GM04504 (cell line): ENCODE measurements at places on chromosomes 11 and 22.
A peak's percentile ranks its signal among the peaks of the same experiment; 100 is the strongest.

DNA sequence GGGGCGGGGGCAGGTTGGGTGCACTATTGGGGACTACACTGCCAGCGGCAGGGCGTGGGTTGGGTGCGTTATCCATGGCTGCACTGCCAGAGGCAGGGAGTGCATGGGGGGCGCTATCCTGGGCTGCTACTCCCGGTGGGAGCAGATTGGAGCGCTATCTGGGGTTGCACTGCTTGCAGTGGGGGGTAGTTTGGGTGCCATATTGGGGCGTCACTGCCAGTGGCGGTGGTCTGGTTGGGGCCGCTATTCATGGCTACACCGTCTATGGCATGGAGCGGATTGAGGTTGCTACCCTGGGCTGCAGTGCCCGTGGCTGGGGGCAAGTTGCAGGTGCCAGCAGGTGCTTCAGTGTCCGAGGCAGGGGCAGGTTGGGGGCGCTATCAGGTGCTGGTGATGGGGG, 36.2 kb downstream of the C22orf42 start:
- no peak for DNase-seq

DNA sequence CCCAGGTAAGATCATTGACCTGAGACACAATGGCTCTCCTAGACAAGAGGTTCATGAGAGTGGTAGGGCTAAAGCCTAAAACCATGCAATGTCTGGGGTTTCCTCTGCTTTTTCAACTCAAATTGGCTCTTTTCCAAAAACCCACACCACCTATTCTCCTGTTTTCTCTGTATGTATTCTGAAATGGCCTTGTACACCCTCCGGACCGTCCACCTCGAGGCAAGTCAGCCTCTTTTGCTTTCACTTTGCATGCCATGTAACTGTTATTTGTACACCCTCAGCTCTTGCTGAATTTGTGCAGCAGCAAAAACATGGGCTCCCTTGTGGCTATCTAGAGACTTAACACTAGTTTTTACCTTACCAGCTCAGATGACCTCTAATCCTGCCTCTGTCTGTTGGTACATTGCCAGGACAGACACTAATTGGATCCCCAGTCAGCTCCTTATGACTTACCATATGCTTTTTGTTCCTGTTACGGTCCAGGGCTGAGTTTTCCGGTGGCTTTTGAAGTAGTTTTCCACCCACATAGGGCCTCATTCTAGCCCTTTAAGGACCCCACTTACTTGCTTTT, 288.0 kb downstream of the SBF2 start:
- no peak for DNase-seq

- no peak for DNase-seq
These were observed 11.3 kb upstream of the NFAM1 start for GRCh38 chr22:42443240-42444076.

- DNase-seq = no peak
These were observed 20.4 kb downstream of the FXYD6 start for GRCh38 chr11:117855912-117856651.

DNA sequence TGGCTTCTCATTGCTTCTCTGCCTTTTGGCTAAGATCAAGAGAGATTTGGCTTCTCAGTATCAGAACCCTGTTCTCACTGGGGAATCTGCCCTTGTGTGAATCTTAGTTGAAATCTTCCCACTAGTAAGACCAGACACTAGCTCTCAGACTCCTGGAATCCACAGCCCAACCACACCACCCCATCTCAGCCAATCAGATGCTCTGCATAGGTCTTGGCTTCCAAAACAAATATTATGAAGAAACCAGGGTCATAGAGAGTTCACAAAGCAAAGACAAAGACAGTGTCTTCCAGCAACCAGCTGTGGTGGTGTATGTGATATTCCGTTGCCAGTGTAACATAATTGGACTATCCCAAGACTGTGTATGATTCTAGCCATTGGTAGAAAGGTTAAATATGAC, 5.4 kb downstream of the OR8B12 start:
- no peak for DNase-seq

GRCh38 chr11:15525582-15525981, 410.9 kb downstream of the INSC start:
- DNase-seq = no peak

- no peak for DNase-seq
These were observed 235.4 kb upstream of the CCDC179 start for GRCh38 chr11:23095650-23096189.

DNA sequence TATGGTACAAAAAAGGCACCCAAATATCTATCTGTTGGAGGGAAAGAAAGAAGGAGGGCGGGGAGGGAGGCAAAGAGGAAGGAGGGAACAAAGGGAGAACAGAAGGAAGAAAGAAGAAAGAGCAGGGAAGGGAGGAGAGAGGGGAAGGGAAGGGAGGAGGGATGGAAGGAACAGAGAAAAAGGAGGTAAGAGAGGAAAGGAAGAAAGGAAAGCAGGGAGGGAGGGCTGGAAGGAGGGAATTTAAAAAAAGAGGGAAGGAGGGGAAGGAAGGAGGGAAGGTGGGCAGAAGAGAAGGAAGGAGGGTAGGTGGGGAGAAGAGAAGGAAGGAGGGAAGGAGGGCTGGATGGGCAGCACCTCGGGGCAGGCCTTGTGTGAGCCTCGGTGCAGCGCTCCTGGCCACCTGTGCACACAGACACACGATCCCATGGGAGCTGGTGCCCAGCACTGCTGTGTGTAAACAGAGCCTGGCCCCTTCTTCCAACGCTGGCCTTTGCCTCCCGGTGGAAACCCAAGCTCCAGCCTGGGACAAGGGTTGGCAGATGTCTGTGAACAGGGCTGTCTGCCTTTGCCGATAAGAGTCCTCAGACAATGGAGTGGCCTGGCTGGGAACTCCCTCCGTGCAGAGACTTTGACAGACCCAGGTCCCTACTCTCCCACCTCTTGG, 23.2 kb downstream of the SMIM38 start:
- no peak for DNase-seq

DNA sequence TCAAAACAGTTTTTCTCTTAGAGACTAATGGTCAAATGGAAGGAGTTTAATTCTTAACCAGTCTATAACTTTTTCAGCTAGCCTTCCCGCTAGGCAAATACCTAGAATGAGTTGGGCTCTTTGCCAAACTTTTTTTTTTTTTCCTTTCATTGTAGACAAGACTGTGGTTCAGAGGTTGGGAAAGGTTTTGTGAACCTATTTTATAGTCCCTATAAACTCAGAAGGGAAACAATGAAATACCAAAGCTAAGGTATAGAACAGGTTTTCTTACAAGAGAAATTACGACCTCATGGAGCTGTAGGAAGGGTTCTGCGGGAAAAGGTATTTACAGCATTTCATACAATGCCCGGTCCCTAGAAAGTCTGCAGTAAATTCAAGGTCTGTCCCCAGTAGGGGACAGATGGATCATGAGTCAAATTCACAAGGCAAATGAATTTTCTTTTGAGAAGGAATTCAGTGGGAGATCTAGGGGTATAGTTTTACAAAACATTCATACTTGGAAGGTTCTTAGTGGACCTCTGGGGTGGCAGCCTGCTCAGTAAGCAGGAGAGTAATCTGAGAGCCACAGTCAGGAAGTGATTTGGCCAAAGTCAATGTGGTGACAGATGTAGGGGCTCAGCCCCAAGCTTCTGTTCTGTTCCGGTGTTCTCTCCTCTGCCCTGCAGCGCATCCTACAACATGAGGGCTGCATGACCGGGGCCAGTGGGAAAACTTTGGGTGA, 146.8 kb downstream of the DBX1 start:
- DNase-seq = no peak

- DNase-seq = no peak
These were observed 27.8 kb downstream of the MORC2 start for GRCh38 chr22:30940685-30941362.

GRCh38 chr11:107856981-107857517, 1.5 kb downstream of the SLC35F2 start:
- DNase-seq = no peak

GRCh38 chr11:112962579-112963367, 1.6 kb downstream of the NCAM1 start:
- no peak for DNase-seq

- peak; percentile 27 for DNase-seq
These were observed 97.6 kb downstream of the FAT3 start for GRCh38 chr11:92322225-92322624.

- DNase-seq = peak; percentile 69
These were observed 69.7 kb upstream of the EP300 start for GRCh38 chr22:41022470-41023298.

DNA sequence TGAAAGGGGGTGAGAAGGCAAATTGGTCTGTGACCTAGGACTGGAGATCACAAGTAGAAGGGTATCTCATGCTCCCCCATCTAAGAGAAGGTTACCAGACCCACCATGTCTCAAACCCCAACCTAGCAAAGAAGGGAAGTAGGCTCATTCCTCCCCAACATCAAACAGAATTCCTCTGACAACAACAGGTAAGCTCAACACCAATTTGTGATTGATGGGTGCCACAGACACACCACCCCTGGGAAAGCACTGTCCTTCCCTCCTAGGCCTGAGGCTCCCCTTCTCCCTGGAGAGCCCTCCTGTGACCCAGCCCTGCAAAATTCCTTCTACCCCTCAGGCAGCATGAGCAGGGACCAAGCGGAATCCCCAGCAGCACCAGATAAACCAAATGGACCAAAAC, 154.3 kb downstream of the BUD13 start:
- DNase-seq = no peak

- DNase-seq = no peak
These were observed 13.2 kb upstream of the OSBPL5 start for GRCh38 chr11:3178349-3178748.

- peak; percentile 93 for DNase-seq
These were observed 62.7 kb downstream of the DBX1 start for GRCh38 chr11:20097319-20098221.

DNA sequence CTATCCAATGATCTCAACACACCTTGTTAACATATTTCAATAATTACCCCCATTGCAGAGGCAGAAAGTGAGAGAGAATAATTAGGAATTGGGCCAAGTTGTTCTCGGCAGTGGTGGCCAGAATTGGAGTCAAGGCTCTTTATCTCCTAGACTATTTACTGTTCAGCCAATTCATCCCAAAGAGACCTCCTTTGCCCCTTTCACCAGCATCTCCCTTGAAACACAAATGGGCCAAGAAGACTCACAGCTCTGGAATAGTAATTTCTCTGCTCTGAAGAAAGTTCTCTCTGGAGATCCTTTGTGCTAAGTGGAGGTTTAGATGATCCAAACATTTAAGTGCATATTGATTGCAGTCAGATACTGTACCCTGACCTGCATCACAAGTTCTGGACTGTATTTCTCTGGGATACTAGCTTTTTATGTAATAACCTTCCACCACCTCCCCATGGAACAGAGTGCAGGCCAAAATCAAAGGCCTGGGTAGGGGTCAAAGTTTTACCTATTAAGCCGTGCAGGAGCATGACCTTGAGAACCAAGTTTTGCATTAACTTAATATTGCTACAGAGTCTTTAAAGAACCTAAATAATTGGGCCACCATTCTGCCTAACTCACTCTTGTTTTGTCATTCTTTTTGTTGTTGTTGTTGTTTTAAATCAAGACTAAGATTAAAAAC, 19.6 kb upstream of the CADM1 start:
- no peak for DNase-seq

- no peak for DNase-seq
These were observed 13.1 kb upstream of the HIKESHI start for GRCh38 chr11:86288776-86289507.

DNA sequence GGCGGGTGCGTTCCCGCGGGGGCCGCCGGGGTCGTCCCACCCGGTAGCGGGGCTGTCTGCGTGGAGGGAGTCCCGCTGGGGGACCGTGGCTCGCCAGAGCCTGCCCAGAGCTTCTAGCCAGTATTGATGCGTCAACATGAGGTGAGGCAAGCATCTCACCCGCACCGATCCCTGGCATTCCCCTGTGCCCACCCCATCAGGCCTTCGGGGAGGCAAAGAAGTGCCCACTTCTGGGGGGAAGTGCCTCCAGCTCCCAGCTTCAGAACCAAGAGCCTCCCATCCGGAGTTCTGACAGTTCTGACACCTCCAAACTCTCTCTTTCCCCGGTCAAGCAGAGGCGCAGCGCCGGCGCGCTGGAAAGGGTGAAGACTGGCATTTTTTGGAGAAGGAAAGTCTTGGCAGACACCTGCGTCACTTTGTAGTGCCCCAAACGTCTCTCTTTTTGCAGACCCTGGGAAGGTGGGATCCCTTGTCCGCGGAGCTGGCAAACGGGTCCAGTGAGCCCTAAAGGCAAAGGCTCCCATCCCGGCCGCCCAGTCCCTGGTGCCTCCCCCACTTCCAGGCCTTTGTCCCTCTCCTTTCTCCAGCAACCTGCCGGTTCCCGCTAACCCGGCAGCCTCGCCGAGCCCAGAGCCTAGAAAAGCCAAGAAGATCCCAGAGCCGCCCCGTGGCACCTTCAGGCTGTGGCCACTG, 3.2 kb upstream of the PAX6 start:
- no peak for DNase-seq

DNA sequence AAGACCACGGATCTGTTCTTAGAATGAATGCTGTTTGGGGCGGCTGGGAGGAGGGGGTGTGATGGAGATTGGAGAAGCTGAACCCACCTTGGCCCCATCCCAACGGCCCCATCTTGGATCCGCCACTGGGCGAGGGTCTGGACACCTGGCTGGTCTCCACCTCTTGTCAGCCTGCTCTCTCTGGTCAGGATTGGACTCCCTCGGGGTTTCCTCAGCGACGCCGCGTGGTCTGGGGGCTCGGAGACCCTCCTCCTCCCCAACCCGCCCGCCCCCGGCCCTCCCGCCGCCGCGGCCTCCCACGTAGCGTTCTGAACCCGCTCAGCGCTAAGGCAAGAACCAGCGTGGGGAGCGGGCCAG, 4.3 kb upstream of the FLI1 start:
- no peak for DNase-seq

DNA sequence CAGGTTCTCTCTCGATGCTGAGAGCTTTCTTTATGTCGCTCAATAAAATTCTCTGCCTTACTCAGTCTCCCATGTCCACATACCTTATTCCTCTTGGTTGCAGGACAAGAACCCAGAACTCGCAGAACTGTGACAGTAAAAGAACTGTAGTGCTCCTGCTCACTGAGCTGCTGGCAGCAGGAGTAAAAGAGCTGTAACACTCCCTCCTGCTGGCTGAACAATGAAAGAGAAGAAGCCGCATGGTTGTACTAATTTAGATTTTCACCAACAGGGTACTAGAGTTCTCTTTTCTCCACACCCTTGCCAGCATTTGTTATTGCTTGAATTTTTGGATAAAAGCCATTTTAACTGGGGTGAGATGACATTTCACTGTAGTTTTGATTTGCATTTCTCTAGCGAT, 433.2 kb downstream of the GUCY1A2 start:
- DNase-seq = peak; percentile 13

DNA sequence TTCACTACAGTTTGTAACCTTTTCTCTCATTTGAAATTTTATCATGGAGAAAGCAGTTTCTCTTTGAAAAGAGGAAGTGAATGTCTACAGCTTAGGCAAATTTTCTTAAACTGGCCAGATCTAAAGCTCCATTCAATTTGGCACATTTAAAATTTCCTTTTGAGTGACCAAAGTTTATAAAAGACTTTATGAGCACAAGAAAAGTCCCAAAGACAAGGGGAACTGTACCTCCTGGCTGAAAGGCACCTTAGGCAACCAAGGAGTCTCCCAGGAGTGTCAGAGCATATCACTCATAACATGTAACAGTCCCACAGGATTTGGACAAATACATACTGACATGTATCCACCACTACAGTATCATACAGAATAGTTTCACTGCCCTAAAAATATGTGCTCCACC, 41.3 kb downstream of the NARS2 start:
- no peak for DNase-seq
